ENCODE measurements at places on chromosomes 1 and 21.

GRCh38 chr1:3777078-3777547 is 4.6 kb downstream of the SMIM1 start:
- no peak for DNase-seq

DNA sequence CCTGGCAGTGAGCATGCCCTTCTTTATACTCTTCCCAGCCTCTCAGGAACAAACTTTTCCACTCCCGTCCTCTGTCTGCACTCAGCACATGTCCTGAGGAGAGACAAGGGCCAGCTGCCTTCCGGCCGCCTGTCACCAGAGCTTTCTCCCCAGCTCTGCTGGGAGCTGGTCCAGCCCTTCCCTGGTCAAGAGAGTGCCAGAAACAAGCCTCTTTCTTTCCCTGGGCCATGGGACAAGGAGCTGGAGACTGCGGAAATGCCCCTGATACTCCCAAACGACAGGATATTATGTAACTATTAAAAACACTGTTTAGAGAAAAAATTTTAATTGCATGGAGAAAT is 10.4 kb downstream of the LAMB3 start:
- no peak for DNase-seq

DNA sequence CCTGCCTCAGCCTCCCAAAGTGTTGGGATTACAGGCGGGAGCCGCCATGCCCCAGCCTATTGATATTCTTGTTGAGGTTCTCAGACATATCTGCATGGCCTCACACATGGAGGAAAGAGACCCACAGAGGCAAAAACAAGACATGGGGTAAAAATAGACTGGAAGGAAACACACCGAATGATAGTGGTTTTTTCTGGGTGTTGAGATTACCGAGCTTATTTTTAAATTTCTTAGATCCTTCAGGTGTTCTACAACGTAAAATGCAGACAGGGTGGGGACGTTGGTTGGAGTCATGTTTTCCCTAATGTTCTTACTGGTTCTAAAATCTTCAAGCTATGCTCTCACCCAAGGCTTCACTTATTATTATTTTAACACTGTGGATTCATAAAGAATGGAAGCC is 23.9 kb upstream of the RUNX3 start:
- no peak for DNase-seq

DNA sequence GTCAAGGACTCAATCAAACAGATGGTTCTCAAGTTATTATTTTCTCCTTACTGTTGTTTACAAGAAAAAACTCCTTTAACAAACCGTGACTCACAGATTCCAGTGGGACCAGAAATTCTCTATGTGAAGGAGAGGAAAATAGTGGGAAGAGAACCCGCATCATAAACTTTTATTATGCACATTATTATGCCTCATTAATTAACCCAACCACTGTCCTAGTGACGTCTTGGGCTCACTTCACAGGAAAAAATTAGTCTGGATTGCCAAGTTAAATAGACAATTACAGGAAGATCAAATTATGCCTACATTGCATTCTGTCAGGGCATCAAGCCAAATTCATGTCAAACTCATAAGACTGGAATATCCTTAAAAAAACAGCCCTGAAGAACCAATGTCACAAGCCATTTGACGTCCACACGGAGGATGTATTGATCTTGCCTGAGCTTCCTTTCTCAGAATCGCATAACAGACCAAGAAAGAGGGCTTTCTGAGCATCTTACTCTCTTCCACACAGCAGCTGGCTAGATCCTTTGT is 347.8 kb downstream of the DUSP10 start:
- DNase-seq = no peak

DNA sequence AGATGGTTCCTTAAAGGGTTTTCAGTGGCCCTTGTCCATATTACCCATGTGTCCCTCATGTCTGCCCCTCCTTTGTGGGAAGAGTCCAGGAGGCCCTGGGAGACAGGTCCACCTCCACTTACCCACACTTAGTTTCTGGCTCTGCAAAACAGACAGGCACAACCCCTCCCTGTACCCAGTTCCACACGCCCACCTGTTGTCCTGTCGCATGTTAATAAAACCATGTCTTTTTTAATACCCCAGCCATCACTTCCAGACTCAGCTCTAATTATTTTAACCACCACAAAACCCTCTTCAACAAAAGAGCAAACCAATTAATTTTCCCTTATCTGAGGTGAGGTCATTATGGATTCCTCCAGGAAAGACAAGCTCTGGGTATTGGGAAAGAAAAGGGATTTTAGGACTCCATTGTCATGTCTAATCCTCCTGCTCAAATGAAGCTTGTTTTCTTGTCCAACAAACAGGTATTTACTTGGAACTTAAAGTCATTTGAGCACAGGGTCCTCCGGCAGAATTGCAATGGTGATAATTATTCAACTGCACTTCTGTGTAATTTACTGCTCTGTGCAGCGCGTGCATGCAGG is 68.9 kb downstream of the CCDC185 start:
- no peak for DNase-seq

DNA sequence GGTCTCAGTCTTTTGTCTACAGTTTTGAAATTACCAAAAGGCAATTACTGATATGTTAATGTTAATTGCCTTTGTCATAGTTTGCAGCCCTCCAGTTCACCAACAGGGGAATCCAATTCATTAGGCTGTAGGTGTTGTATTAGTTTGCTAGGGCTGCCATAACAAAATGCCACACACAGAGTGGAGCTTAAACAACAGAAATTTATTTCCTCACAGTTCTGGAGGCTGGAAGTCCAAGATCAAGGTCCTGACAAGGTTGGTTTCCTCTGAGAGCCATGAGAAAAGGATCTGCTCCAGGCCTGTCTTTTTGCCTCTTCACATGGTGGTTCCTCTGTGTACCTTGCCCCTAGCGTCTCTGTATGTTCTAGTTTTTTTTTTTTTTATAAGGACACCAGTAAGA is 1.3 kb downstream of the RTCA start:
- no peak for DNase-seq

DNA sequence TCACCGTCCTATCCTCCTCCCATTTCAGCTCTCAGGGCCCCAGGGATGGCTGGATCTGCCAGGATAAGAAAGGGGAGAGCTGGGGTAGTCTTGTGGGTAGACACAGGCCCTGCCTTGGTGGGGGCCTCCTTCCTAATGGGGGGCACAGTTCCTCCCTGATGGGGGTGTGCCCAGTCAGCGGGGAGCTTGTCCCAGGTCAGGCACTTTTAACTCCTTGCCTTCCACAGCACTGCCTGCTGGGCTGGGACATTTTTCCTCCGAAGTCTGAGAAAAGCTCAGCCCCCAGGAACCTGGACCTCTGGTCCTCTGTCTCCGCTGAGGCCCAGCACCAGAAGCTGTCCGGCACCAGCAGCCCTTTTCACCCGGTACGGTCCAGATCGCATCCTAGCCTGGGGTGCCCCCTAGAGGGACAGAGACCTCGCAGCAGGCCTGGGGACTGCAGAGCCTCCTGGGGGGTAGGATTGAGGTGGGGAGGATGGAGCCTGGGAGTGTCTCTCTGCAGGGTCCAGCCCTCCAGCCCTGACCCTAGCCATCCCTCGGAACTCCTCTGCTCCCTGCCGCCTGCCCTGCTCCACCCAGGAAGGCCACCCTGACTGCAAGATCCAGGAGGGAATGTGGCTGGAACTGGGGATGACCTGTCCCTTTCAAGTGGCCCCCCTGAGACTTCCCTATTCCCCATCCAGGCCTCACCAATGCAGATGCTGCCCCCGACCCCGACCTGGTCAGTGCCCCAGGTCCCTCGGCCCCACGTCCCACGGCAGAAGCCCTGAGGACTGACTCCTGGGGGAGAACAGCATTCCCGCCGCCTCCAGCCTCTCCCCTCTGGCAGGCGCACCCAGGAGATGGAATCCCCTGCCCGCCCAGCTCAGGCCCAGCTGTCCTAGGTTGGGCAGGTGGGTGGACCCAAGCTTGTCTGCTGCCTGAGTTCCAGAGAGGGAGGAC is 12.0 kb downstream of the MIIP start:
- DNase-seq = no peak

GRCh38 chr1:217506878-217507277 is 124.0 kb downstream of the GPATCH2 start:
- DNase-seq = no peak

- no peak for DNase-seq
Observed at GRCh38 chr1:184368354-184368753, 18.5 kb upstream of the C1orf21 start.

GRCh38 chr1:224795591-224795990 is 133.9 kb upstream of the DNAH14 start:
- DNase-seq = no peak

GRCh38 chr1:204859861-204860267 is 10.8 kb upstream of the NFASC start:
- DNase-seq = no peak

- DNase-seq = no peak
Observed at GRCh38 chr21:42790520-42791065, 88.7 kb downstream of the WDR4 start.

DNA sequence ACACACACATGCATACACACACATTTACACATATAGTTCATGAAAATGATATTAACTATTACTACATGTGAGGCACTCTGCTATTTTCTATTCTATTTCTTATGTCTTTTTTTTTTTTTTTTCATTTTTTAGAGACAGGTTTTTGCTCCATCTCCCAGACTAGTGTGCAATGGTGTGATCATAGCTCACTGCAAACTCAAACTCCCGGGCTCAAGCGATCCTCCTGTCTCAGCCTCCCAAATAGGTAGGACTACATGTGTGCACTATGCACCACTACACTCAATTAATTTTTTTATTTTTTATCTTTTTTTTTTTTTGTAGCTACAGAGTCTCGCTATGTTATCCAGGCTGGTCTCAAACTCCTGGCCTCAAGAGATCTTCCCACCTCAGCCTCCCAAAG is 48.8 kb upstream of the RAB4A start:
- DNase-seq = no peak

GRCh38 chr1:99171184-99171813 is 93.0 kb upstream of the PLPPR4 start:
- DNase-seq = no peak

- DNase-seq = no peak
Observed at GRCh38 chr1:157882580-157882979, 41.0 kb upstream of the CD5L start.

- no peak for DNase-seq
Observed at GRCh38 chr1:151916726-151917370, 7.5 kb upstream of the THEM4 start.

- DNase-seq = no peak
Observed at GRCh38 chr1:217139513-217139912, 416.3 kb upstream of the ESRRG start.

- DNase-seq = no peak
Observed at GRCh38 chr1:59568158-59568935, 246.4 kb upstream of the HOOK1 start.

GRCh38 chr1:91506071-91506470 is 5.4 kb downstream of the CDC7 start:
- DNase-seq = no peak

DNA sequence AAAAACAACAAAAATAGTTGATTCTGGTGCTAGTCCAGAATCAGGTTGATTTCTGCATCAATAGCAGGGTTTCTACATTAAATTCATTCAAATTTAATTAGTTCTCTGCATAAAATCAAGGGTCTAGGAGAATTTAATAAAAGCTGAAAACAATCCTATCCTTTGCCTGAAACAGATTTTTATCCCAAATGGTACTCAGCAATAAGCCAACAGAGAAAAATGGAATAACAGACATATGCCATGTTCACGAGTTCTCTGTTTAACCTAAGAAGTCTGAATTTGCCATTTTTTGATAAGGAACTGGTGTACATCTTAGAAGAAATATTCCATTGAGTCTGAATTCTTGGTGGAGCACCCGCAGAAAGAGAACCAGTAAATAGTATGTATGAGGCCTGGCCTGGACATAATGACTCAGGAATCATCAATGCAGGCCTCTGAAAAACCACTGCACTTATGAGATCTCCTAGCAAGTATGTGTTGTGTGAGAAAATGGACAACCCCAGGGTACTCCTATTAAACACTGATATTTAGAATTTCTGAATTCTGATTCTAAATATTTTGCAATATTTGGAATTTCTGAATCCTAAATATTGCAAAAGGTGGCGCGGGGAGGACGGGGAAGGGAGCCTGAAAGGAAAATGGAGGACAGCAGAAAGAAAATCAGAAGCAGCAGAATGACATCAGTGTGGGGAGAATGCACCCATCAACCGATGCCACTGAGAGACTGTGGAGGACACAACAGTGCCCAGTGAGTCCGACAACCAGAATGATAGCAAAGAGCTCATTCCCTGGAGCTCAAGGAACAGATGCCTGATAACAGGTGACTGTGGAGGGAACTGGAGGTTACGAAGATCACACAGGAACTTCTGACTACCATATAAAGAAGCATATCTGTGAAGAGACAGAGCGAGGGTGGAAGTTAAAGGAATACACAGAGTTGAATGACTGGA is 97.6 kb downstream of the APP start:
- DNase-seq = no peak

DNA sequence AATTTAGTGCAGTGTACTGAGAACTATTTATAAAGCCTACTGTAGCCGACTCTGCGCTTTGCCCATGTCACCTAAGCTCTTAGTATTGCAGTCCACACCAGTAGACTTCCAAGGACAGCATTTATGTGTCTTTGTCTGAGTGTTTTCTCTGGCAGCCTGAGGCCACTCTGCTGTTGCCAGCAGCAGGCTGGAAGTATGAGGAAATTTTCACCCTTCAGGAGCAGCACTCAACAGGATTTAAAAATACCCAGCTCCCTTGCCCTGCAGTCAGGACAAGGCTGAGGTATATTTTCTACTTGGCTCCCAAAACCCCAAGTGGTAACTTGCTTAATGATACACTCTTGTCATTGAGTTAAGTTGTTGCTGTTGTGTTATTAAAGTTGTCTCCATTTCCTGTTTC is 230.1 kb downstream of the SRGAP2C start:
- no peak for DNase-seq

GRCh38 chr1:47703981-47704596 is 266.2 kb downstream of the FOXD2 start:
- DNase-seq = no peak

Measured in caudate nucleus (tissue), 63 donors.